ENCODE measurements at places on chromosomes 5 and 9.

DNA sequence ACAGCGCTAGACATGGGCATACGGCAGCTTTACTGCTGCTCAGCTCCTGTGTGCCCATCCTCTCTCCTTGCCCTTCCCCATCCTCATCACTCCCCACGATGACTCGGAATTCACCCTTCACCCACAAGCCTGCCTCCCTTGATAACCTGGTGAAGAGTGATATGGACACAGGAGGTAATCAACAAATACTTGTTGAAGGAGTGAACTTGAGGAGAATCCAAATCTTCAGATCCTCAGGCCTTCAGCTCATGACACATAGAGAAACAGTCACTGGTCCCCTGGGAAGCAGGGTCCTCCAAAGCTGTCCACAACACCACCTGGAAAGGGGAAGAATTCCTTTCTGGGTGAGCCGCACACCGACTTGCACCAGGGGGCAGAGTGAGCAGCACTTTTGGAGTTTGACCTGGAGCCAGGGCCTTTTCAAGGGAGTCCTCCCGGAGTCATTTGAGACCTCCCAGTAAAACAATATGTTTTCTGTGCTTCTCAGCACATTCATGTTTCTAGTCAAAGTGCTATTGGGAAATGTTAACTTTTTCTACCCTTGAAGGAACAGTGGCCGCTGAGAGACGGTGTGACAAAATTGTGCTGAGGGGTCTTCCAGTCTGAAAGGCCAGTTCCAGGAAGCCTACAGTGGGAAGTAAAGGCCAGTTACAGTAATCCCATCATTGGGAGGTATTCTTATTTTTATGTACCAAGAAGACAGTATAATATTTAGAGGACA is 332.3 kb downstream of the CWC27 start:
- no peak overlapping the region for H3K4me3 ChIP-seq
- H3K4me1 ChIP-seq: peaks cover 13% of the 10 kb centered on the region
- peak; percentile 69 for DNase-seq
- no peaks in the 10 kb centered on the region for H3K36me3 ChIP-seq

DNA sequence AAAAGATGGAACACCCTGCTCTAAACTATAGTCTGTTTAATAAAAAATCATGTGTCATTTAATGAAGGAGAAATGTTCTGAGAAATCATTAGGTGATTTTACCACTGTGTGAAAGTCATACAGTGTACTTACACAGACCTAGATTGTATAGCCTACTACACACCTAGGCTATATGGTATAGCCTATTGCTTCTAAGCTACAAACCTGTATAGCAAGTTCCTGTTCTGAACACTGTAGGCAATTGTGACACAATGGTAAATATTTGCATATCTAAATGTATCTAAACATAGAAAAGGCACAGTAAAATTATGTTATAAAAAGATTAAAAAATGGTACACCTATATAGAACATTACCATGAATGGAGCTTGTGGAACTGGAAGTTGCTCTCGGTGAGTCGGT is 40.6 kb downstream of the EFNA5 start:
- no peaks in the 10 kb centered on the region for H3K36me3 ChIP-seq
- H3K4me3 ChIP-seq: no peak overlapping the region
- H3K27ac ChIP-seq: no peak overlapping the region
- H3K4me1 ChIP-seq: peaks cover 6% of the 10 kb centered on the region

GRCh38 chr5:94057217-94057616 is 315.8 kb upstream of the POU5F2 start:
- H3K27me3 ChIP-seq: no peaks in the 10 kb centered on the region
- H3K4me1 ChIP-seq: no peaks in the 10 kb centered on the region
- no peak overlapping the region for H3K4me3 ChIP-seq
- no peak for DNase-seq
- H3K36me3 ChIP-seq: no peaks in the 10 kb centered on the region

GRCh38 chr9:14400658-14400995 is 86.7 kb upstream of the NFIB start:
- H3K36me3 ChIP-seq: no peaks in the 10 kb centered on the region
- H3K27me3 ChIP-seq: peaks cover 26% of the 10 kb centered on the region
- peaks cover 8% of the 10 kb centered on the region for H3K4me1 ChIP-seq
- peak; percentile 82 for DNase-seq

DNA sequence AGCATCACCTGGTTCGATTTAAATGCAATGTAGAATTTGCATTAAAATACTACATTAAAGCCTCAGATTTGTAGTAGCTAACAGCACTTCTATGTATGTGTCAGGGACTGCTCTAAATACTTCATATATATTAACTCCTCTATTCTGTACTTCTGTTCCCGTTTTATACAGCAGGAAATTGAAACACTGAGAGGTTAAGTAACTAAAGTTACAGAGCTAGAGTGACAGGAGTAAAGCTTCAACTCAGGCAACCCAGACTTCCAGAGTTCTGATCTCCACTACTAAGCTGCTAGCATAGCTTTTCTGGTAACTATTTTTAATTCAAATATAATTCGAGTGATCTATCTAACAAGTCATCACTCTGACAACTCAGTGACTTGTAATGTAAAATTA is 619 bp upstream of the APC start:
- H3K4me3 ChIP-seq: peak overlapping the region; percentile 88
- peak overlapping the region; percentile 80 for H3K27ac ChIP-seq
- no peaks in the 10 kb centered on the region for H3K36me3 ChIP-seq
- no peaks in the 10 kb centered on the region for H3K27me3 ChIP-seq

DNA sequence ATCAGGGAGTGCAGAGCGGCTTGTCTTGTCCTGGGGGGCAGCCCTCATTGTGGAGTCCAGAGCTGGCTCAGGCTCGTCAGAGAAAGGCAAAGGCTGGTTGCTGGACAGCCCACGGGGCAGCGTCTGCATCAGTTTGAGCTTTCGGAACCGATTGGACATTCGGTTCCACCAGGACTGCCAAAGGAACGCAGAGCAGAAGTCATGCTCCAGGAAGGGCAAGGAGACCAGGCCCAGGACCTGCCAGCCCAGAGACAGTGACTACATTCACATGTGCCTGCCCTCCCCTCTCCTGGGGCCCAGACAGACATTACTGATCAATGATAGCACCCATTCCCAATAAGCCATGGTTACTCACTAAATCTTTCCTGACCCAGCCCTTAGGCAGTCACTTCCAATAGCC is 18.1 kb downstream of the ANKS6 start:
- peaks cover 3% of the 10 kb centered on the region for H3K36me3 ChIP-seq
- H3K4me1 ChIP-seq: no peaks in the 10 kb centered on the region
- H3K27me3 ChIP-seq: no peaks in the 10 kb centered on the region
- no peak overlapping the region for H3K27ac ChIP-seq
- no peak for DNase-seq

DNA sequence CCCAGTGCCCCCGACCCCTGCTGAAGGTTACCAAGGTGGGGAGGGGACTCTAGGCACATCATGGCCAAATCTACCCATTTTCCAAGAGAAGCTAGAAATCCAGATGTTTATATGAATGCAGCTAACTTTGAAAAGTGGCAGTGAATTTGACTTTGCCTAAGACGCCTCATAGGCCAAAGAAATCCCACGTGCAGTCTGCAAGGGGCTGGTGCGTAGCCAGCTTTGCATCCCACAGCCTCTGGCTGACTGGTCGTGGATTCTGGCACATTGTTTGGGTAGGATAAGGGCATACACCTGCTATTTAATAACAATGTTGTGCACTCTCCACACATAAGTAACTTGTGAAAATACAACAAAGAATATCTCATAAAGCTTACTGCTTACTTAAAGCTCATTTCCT is 3.5 kb upstream of the GADD45G start:
- peaks cover 27% of the 10 kb centered on the region for H3K27me3 ChIP-seq
- H3K4me1 ChIP-seq: peaks cover 29% of the 10 kb centered on the region
- no peak overlapping the region for H3K27ac ChIP-seq
- H3K36me3 ChIP-seq: no peaks in the 10 kb centered on the region

DNA sequence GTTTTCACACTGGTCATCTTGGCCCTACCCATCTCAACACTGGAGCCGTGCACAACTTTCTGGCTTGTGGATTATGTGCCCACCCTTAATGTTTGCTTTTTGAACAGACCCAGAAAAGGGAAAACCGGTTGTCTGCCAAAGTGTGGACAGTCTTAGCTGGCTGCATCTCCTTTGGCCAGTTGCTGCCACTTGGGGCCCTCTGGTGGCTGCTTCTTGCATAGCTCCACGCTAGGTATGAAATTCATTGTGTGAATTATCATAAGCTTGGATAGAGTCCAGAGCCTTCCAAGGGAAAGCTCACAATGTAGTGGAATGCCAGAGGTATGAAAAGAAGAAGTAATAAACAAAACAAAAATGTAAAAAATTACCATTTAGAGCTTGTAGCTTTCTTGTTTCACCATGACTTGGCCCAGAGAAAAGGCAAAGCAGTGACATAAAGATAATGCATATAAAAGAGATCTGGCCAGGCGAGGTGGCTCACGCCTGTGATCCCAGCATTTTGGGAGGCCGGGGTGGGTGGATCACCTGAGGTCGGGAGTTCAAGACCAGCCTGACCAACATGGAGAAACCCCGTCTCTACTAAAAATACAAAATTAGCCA is 12.5 kb upstream of the SLC36A3 start:
- no peaks in the 10 kb centered on the region for H3K36me3 ChIP-seq
- no peaks in the 10 kb centered on the region for H3K4me1 ChIP-seq
- DNase-seq: peak; percentile 19
- no peak overlapping the region for H3K27ac ChIP-seq
- H3K27me3 ChIP-seq: no peaks in the 10 kb centered on the region

DNA sequence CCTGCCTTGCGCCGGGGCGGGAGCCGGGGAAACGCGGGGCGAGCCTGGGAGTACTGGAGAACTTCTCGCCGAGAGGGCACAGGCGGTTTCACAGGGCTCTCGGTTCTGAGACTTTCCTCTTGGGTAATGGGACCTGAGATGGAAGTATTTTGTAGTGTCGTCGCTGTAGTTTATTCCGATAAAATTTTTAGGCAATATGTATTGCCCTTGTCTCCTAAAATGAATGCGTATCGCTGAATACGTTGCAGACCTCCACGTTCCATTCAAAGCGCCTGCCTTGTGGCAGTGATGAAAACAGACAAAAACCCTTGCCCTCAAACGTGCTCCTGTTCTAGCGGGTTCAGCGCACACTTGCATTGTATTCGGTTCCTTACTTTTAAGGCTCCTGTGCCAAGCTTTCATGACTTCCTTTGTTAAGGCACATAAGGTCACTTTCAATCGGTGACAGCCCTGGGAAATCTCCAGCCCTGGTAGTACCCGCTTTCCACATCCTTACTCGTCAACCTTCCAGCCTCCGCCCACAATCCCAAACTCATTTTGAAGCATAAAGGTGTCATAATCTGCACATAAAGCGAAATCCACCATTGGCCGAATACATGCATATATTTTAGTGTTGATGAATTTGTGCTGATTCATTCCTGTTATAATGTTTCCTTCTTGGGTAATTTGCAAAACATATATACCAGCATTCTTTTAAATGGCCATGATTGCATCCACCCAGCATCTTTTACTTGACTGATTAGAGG is 694 bp downstream of the RMI1 start:
- H3K36me3 ChIP-seq: peaks cover 15% of the 10 kb centered on the region
- DNase-seq: peak; percentile 32

- no peak overlapping the region for H3K27ac ChIP-seq
- H3K4me1 ChIP-seq: no peaks in the 10 kb centered on the region
- no peaks in the 10 kb centered on the region for H3K27me3 ChIP-seq
- no peak for DNase-seq
Measured at GRCh38 chr9:110309681-110310080, 28.0 kb downstream of the TXNDC8 start.

- H3K27ac ChIP-seq: no peak overlapping the region
- H3K27me3 ChIP-seq: no peaks in the 10 kb centered on the region
- no peak for DNase-seq
- peaks cover 6% of the 10 kb centered on the region for H3K4me1 ChIP-seq
Measured at GRCh38 chr9:137688725-137689124, 69.9 kb downstream of the EHMT1 start.

GRCh38 chr9:136626740-136627642 is 35.7 kb upstream of the EGFL7 start:
- H3K27me3 ChIP-seq: no peaks in the 10 kb centered on the region
- no peak overlapping the region for H3K27ac ChIP-seq
- peaks cover 7% of the 10 kb centered on the region for H3K4me1 ChIP-seq
- H3K36me3 ChIP-seq: no peaks in the 10 kb centered on the region
- no peak for DNase-seq

DNA sequence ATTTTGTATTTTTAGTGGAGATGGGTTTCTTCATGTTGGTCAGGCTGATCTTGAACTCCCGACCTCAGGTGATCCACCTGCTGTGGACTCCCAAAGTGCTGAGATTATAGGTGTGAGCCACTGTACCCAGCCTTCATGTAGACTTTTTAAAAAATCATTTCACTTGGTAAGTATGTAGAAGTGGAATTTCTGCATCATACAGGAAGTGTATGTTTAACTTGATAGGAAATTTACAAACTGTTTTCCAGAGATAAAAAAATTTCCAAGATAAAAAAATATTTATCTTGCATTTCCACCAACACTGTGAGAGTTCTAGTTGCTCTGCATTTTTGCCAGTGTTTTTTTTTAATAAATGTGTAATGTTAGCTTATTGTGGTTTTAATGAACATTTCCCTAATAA is 155.8 kb downstream of the ZNF608 start:
- H3K27ac ChIP-seq: no peak overlapping the region
- no peaks in the 10 kb centered on the region for H3K4me1 ChIP-seq
- DNase-seq: no peak
- no peak overlapping the region for H3K4me3 ChIP-seq

DNA sequence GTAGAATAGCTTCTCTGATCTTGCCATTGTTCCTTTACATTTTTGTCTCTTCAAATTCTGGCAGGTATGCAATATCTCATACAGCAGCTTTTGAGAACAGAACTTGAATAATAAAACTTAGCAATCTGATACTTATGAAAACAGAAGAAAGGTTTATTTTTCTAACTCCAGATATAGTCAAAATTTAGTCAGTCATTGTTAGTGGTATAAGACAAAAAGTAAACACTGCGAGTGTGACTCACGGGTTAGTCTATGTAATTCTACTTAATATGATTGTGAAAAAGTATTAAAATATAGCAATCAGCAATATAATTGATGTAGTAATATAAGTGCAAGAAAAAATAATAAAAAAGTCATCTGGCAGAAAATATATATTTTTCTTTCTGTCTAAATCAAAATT is 910.4 kb downstream of the DNAH5 start:
- H3K4me1 ChIP-seq: no peaks in the 10 kb centered on the region
- peak; percentile 7 for DNase-seq
- no peaks in the 10 kb centered on the region for H3K36me3 ChIP-seq
- no peak overlapping the region for H3K27ac ChIP-seq
- no peak overlapping the region for H3K4me3 ChIP-seq

- peak overlapping the region; percentile 65 for H3K4me3 ChIP-seq
- peak overlapping the region; percentile 64 for H3K27ac ChIP-seq
- no peaks in the 10 kb centered on the region for H3K27me3 ChIP-seq
- H3K36me3 ChIP-seq: peaks cover 7% of the 10 kb centered on the region
- H3K4me1 ChIP-seq: peaks cover 4% of the 10 kb centered on the region
- no peak for DNase-seq
Measured at GRCh38 chr5:178627259-178627598, 379 bp upstream of the CLK4 start.

- no peaks in the 10 kb centered on the region for H3K36me3 ChIP-seq
- H3K27ac ChIP-seq: no peak overlapping the region
- H3K4me3 ChIP-seq: no peak overlapping the region
- no peak for DNase-seq
- peaks cover 34% of the 10 kb centered on the region for H3K4me1 ChIP-seq
- H3K27me3 ChIP-seq: no peaks in the 10 kb centered on the region
Measured at GRCh38 chr9:133946840-133947486, 45.2 kb downstream of the VAV2 start.

GRCh38 chr5:76586531-76586930 is 36.7 kb downstream of the F2RL2 start:
- DNase-seq: no peak
- peaks cover 7% of the 10 kb centered on the region for H3K4me1 ChIP-seq
- H3K27ac ChIP-seq: no peak overlapping the region
- no peaks in the 10 kb centered on the region for H3K27me3 ChIP-seq
- no peak overlapping the region for H3K4me3 ChIP-seq
- H3K36me3 ChIP-seq: no peaks in the 10 kb centered on the region
